Pulmonary artery endothelial cell (primary cell): ENCODE measurements at places on chromosomes 2 and 18. TPM values are rescaled to one million over a fixed set of nuclear protein-coding genes. Genes with fewer than 3 reads are reported as not detected.

ZDBF2 gene
- 9.0 and 12.1 TPM in 2 replicates for total RNA-seq

DNA sequence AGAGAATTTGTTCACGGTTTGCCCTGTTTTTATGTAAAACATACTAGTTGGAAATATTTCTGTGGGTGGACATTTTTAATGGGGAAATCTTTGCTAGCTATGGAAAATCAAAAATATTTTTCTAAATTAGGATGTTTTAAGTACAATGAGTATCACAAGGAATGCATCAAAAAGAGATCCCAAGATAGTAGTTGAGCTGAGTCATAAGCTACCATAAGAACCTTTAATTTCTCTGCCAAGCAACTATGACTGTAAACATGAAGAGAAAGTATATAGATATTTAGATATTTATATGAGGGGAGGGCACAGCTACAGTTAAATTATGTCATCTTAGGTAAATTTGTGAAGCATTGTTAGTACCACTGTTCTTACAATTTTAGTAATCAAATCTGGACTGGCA lies 646.2 kb downstream of the XIRP2 start:
- DNase-seq, result no peak

COL4A3 gene
- total RNA-seq, result 0.04 and 0.26 TPM in 2 replicates

DNA sequence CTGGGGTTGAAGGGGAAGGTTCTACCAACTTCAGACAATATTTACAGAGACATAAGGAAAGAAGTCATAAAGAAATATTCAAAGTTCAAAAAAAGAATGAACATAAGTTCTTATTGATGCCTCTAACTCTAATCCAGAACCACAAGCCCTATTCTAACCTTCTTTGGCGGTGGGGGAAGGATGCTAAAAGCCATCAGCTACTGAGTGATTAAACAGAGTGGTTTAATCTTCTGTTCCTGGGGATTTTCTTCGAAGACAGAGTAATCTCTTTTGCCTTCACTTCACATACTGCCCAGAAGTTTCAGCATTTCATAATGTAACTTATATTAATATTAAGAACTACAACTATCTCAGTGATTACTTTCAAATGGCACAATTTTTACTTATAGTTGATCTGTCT lies 51.2 kb upstream of the TXNDC2 start:
- no peak for DNase-seq

GRCh38 chr2:167335541-167335992 lies 447.3 kb downstream of the XIRP2 start:
- DNase-seq, result no peak

GRCh38 chr18:51236225-51236624 lies 38.7 kb upstream of the MEX3C start:
- DNase-seq, result no peak

DNA sequence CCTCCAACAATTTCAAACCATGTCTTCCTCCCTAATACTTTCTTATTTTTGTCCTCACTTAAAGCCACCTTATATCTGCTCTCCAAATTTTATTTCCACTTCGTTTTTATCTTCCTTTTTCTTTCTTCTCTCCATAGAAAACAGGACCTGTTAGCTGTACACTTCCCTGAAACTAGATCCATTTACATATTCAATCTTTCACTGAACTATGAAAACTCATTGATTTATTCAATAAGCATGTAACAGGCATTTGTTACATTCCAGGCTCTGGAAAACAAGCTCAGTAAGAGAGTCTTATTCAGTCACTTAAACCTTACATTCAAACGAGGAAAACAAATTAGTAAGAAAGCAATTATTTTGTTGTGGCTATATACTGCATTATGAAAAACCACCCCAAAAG lies 1225.3 kb downstream of the SUCLG1 start:
- no peak for DNase-seq

GRCh38 chr2:46913471-46914381 lies 1.9 kb downstream of the MCFD2 start:
- no peak for DNase-seq

DNA sequence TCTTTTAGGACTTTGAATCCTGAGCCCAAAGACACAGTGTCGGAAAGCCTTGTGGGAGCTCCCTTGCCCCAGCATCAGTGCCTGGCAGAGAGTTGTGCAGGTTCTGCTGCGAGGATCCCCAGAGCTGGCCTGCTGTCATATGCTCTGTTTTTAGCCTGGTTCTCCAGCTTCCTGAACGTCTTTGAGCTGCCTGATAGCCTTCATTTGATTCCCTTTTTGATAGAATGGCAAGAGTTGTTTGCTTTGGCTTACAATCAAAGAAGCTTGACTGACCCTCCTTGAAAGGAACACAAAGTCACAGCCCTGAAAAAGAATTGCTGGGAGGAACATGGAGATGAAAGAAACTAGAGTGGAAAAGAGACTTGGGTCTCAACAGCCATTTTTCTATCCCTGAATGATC lies 95.4 kb downstream of the C1QL2 start:
- DNase-seq, result no peak

TEKT4 gene
- not detected in 2 replicates for total RNA-seq

GRCh38 chr2:198162276-198162675 lies 357.9 kb downstream of the PLCL1 start:
- DNase-seq, result no peak

- no peak for DNase-seq
Observed at GRCh38 chr2:121177896-121178295, 107.1 kb downstream of the TFCP2L1 start.

- DNase-seq, result no peak
Observed at GRCh38 chr18:58882686-58883085, 18.0 kb downstream of the ZNF532 start.

GRCh38 chr2:83967854-83968253 lies 491.2 kb downstream of the SUCLG1 start:
- DNase-seq, result no peak

GRCh38 chr2:181779288-181780021 lies 99.1 kb upstream of the NEUROD1 start:
- peak; percentile 20 for DNase-seq

- no peak for DNase-seq
Observed at GRCh38 chr2:44933434-44933951, 8.0 kb upstream of the SIX3 start.

- DNase-seq, result no peak
Observed at GRCh38 chr2:85088921-85089320, 44.3 kb upstream of the TCF7L1 start.

- DNase-seq, result no peak
Observed at GRCh38 chr18:4242431-4243161, 212.5 kb downstream of the DLGAP1 start.

GRCh38 chr2:3298191-3298590 lies 79.4 kb downstream of the EIPR1 start:
- no peak for DNase-seq

FAHD2A gene
- total RNA-seq, result 34.0 and 50.0 TPM in 2 replicates

GRCh38 chr2:209523041-209523740 lies 99.3 kb downstream of the MAP2 start:
- no peak for DNase-seq

DNA sequence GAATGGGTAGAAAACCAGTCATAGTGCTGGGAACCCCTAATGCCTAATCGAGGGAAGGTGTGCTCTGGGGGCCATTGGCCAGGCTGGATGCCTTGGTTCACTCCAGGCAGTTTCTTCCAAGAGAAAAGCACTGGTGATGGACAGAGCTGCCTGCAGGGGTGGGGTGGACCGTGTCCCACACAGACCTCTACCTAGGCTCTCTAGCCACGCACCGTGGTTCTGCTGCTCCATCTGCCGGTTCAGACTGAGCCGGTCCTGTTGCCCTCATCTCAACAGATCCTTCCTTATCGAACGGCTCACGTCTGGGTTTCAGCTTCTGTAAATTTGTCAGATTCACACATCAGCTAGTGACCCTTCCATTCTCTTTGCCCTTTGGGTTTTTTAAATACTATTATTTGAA lies 46.4 kb downstream of the RALB start:
- DNase-seq, result no peak

- peak; percentile 32 for DNase-seq
Observed at GRCh38 chr2:197286805-197287595, 23.6 kb downstream of the ANKRD44 start.

- peak; percentile 51 for DNase-seq
Observed at GRCh38 chr2:37472959-37473358, 128.5 kb downstream of the QPCT start.

DNA sequence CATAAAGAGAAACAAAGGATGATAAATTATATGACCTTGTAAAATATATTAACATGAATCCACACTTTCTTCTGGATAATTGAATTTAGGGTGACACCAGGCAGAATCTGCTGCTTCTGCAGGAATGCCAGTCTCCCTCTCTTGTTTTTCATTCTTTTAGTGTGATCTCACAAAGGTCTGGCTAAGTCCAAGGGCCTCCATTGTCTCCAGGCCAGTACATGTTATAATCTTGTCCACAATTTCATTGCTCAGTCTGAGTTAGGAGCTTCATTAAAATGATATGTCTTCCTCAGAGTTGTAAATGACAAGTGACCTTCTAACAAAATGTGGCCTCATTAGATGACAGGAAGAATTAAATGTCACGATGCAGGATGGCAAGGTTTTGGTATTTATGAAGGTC lies 110.2 kb downstream of the APOB start:
- no peak for DNase-seq

- DNase-seq, result no peak
Observed at GRCh38 chr2:232325324-232326273, 53.0 kb upstream of the ALPP start.

DNA sequence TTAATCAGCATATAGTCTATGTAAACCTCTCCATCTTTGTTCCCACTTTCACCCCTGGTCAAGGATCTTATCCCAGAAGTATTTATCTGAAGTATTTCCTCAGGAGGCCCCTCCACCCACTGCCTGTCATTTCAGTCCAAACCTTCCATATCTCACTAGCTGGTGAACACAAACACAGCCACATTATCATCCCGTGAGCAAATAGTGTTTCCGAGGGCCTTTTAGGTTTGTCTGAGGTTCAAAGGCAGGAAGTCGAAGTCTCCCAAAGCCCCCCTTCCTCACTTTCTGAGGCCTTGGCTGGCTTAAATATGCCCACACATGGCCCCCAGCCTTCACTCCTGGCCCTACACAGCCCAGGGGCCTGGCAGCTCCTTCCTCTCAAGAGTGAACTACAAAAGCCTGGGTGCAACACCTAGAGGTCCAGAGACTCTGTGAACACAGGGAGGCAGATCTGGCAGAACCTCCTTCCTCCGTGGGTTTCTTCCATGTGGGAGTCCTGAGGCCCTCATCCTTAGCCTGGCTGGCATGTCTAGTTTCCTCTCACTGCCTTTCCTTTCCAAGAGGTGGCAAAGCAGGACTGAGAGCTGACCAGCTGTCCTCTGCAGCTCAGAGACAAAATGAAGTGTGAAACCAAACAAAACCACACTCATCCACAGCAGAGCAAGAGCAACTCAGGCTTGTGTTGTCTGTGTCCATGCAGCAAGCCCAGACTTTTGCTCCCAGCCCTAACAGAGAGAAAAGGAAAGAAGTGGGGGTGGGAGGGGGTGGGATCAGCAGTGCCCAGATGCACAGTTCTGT lies 264.2 kb downstream of the SS18 start:
- DNase-seq, result no peak

DNA sequence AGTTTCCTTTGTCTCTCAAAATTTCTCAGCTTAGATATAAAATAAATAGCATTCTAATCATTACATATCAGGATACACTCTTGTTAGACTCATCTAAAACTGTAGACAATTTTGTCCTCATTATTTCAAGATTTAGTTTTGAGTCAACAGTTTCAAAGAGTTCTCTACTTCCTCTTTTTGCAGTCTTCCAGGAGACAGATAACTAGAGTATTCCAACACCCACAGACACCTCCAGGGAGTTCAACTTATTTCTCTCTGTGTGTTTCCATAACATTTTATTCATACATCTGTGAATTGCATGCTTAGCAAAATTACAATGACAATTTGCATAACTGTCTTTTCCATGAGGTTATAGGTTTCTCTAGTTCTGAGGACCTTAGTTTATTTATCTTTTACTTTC lies 166.6 kb upstream of the HNMT start:
- no peak for DNase-seq

SERPINB4 gene
- total RNA-seq, result not detected in 2 replicates

TNFAIP6 gene
- not detected in 2 replicates for total RNA-seq

DNA sequence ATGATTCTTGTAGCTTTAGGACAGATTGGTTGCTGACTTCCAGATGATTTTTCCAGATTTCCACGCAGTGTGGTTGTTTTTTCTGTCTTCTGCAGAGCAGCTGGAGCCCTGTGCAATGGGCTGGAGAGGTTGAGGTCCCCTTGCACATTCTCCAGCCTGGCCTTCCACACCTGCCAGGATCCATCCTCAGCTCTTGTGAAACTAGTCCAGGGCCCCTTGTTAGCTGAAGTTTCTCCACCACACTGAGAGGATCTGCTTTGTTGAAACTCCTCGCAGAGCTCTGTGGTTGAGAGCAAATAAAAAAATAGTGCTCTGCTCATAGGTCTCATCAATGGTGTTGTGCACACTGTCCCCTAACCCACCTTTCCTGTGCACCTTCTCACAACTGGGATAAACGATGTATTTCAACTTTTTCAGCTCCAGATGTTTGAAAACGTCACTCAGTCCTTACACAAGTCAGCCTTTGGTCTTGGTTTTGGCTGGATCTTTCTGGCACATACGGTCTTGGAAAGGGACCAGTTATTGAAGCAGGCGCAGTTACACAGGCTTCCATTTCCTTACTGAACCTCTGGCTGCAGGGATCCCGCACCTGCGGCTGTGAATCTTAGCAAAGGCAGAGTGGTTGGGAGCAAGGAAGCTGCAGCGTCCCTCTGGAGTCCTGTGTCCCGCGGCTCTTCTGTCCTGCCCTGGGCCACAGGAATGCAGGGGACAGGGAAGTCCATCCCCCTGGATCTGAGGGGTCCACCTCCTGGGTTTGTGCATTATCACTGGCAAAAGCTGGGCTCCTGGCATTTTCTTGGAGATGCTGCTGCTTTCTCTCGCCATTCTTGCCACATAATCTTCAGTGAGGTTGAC lies 272.0 kb upstream of the DSEL start:
- no peak for DNase-seq

- no peak for DNase-seq
Observed at GRCh38 chr2:6771634-6772611, 93.8 kb downstream of the CMPK2 start.

SIX3 gene
- total RNA-seq, result not detected in 2 replicates

DNA sequence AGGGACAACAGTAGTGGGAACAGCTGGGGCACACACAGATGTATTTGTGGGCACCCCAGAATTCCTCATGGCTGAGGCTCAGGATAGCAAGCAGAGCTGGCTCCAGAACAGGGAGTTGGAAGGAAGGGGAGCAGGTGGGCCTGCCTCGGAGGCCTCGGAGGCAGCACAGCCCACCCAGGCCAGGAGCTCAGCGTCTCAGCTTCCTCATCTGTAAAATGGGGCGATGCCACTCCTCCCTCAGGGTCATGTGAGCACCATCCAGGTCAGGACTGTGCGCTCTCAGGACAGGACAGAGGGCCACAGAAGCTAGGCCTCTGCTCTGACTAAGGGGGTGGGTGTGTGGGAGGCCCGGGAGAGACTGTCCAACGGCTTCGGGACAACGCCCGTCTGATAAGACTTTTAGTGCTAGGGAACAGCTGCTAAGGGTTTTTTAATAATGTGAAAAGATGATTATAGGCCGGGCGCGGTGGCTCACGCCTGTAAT lies 106.2 kb downstream of the HDAC4 start:
- no peak for DNase-seq
